ENCODE measurements at places on chromosomes 11 and 22. TPM values are rescaled to one million over a fixed set of nuclear protein-coding genes. Genes with fewer than 3 reads are reported as not detected.

The RAB39A gene
- total RNA-seq = not detected

The OR52H1 gene
- total RNA-seq = not detected

The C11orf97 gene
- not detected for total RNA-seq

The APOA5 gene
- total RNA-seq = not detected

The ADAMTS8 gene
- total RNA-seq = not detected

The SCGB2A2 gene
- total RNA-seq = not detected

The POU2AF3 gene
- 0.28 TPM for total RNA-seq

The PANX2 gene
- 0.46 TPM for total RNA-seq

The GALNT18 gene
- total RNA-seq = 40.8 TPM

The MMP8 gene
- not detected for total RNA-seq

The MAPK12 gene
- 19.5 TPM for total RNA-seq

The NXPE4 gene
- not detected for total RNA-seq

The OR52A1 gene
- not detected for total RNA-seq

The MYO18B gene
- total RNA-seq = not detected

The IFITM10 gene
- 3.3 TPM for total RNA-seq

The OR52K2 gene
- not detected for total RNA-seq

The TBX1 gene
- total RNA-seq = 34.4 TPM

The PHETA2 gene
- 1.7 TPM for total RNA-seq

The TMEM191B gene
- total RNA-seq = 1.3 TPM

The SVIP gene
- 6.9 TPM for total RNA-seq

The CD82 gene
- total RNA-seq = 72.1 TPM

The NAALAD2 gene
- total RNA-seq = not detected

The TYR gene
- not detected for total RNA-seq
